Activated CD4-positive, alpha-beta memory T cell treated with anti-CD3 and anti-CD28 coated beads, Interleukin-2, amount 10 ng/mL, durations not matched to agents 7 days and 5 days (primary cell): ENCODE measurements at places on chromosomes 5 and 9.

DNA sequence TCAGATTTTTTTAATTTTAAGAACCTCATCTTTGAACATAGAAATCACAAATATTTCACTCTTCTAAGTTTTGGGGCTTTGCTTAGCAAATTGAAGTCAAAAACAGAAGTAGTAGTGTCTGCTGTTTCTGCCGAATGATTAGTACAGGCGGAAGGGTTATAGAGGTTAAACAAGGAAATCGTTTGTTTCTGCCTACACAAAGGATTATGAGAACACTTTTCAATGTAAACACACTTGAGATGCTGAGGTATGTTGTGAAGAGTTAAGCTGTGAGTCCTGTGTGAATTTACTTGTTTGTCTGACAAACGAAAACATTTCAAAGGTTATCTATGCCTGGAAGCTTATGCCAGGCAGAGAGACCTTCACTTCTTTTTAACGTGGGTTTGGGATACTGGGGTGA lies 224.8 kb downstream of the CETN3 start:
- H3K27ac ChIP-seq: no peak overlapping the region
- H3K4me1 ChIP-seq: no peaks in the 10 kb centered on the region
- H3K36me3 ChIP-seq: no peaks in the 10 kb centered on the region

GRCh38 chr9:33112094-33112493 lies 35.6 kb upstream of the SMU1 start:
- H3K4me3 ChIP-seq: no peak overlapping the region
- no peak overlapping the region for H3K27ac ChIP-seq
- H3K27me3 ChIP-seq: no peaks in the 10 kb centered on the region
- peaks cover 15% of the 10 kb centered on the region for H3K4me1 ChIP-seq
- H3K36me3 ChIP-seq: peaks cover 39% of the 10 kb centered on the region

GRCh38 chr5:57745700-57746651 lies 263.4 kb upstream of the ACTBL2 start:
- no peak overlapping the region for H3K27ac ChIP-seq
- no peaks in the 10 kb centered on the region for H3K36me3 ChIP-seq
- no peaks in the 10 kb centered on the region for H3K4me1 ChIP-seq
- H3K4me3 ChIP-seq: no peak overlapping the region
- H3K27me3 ChIP-seq: peaks cover 5% of the 10 kb centered on the region

DNA sequence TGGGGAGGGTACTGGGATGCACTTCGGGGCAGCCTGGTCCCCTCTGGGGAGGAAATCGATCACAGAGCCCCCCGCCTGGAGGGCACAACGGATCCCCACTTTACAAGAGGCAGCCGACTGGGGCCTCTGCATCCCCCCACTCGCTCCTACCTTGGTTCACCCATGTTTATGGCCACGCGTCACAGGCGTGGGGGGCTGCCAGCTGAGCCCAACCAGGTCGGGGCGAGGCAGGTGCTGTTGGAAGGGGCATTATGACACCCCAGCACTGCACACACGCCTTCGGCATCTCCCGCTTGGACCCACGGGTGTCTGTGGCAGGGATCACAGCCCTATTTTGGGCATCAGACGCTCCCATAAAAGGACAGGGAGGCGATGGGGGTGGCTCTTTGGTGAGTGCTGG lies 14.6 kb downstream of the SOHLH1 start:
- H3K4me1 ChIP-seq: no peaks in the 10 kb centered on the region
- H3K4me3 ChIP-seq: no peak overlapping the region
- no peak for DNase-seq
- no peak overlapping the region for H3K27ac ChIP-seq

- no peaks in the 10 kb centered on the region for H3K4me1 ChIP-seq
- DNase-seq: no peak
- H3K27ac ChIP-seq: no peak overlapping the region
- H3K27me3 ChIP-seq: peaks cover 45% of the 10 kb centered on the region
- H3K36me3 ChIP-seq: no peaks in the 10 kb centered on the region
- no peak overlapping the region for H3K4me3 ChIP-seq
These were observed 24.7 kb upstream of the TBC1D2 start for GRCh38 chr9:98280162-98280561.

DNA sequence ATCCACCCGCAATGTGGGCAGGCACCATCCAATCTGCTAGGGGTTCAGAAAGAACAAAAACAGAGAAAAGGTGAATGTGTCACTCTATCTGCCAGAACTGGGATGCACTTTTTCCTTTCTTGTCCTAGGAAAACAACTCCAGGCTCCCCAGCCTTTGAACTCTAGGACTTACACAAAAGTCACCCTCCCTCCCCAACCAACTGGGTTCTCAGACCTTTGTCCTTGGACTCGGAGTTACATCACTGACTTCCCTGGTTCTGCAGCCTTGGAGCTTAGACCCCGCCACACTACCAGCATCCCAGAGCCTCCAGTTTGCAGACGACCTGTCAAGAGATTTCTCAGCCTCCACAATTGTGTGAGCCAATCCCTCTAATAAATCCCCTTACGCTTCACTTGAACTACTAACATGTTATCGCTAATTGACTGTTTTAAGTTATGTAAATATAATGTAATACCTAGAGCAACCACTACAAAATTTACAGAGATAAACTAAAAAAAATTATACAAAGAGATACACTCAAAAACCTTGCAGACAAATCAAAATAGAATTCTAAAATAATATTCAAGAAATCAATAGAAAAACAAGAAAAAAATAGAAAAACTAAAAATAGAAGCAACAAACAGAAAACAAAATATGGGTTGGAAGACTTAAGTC lies 5.3 kb upstream of the UBLCP1 start:
- H3K4me1 ChIP-seq: peaks cover 14% of the 10 kb centered on the region
- H3K4me3 ChIP-seq: no peak overlapping the region
- H3K27ac ChIP-seq: no peak overlapping the region
- peaks cover 4% of the 10 kb centered on the region for H3K36me3 ChIP-seq
- DNase-seq: no peak
- peaks cover 3% of the 10 kb centered on the region for H3K27me3 ChIP-seq

DNA sequence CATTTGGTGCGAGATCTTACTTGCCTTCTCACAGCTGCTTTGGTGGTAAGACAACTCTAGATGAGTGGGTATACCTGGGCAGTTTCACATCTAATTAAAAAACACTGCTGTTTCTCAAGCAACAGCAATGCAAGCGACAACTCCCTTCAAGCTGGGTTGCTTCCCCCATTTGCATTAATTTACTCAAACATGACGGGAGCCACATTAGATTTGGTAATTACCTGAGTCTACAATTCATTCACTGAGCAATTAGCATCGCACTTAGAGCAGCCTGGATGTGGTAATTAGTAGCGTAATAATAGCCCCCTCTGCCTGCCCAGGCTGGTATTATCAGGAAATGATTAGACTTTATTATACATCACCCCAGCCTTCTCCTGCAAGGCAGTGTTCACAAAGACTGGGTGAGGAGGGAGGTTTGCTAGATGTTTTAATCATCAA lies 73.4 kb downstream of the FBXO38 start:
- no peak overlapping the region for H3K4me3 ChIP-seq
- H3K27ac ChIP-seq: no peak overlapping the region
- DNase-seq: no peak
- H3K36me3 ChIP-seq: no peaks in the 10 kb centered on the region
- peaks cover 15% of the 10 kb centered on the region for H3K27me3 ChIP-seq

DNA sequence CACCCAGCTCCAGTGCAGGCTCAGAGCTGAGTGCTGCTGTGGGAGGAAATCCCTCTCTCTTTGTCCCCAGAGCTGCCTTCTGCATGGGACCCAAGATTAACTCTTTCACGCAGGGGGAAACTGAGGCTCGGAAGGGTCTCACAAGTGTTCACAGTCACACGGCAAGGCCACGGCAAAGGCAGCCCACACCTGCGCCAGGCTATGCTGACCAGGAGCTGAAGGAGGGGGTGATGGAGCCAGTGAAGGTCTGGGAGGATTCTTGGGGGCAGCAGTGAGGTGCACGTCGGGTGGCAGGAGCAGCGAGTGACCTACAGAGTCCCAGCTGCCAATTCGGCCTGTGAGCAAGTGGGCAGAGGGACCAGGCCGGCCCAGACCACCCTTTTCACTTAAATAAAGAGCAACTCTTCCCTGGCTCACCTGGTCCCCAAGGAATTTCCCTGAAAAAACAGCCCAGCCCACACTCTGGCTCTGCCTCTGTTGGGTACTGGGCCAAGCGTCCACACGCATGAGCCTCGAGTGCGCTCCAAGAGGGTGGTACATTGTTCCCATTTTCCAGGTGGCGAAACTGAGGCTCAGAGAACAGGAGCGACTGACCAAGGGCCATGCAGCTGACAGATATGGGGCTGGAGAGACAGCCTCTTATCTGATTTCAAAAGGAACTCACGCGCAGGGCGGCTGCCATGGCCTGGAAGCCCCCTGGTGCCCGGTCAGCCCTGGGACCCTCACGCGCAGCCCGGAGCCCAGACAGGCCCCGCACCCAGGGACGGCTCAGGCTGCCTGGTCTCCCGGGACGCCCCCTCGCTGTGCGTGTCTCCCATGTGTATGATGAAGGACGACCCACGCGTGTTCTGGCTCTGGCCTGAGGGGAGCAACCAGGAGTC lies 28.2 kb downstream of the SARDH start:
- no peak for DNase-seq
- H3K36me3 ChIP-seq: no peaks in the 10 kb centered on the region
- H3K4me1 ChIP-seq: no peaks in the 10 kb centered on the region
- H3K4me3 ChIP-seq: no peak overlapping the region
- H3K27me3 ChIP-seq: no peaks in the 10 kb centered on the region
- no peak overlapping the region for H3K27ac ChIP-seq

GRCh38 chr5:142896325-142897007 lies 126.3 kb downstream of the ARHGAP26 start:
- no peak overlapping the region for H3K27ac ChIP-seq
- no peaks in the 10 kb centered on the region for H3K27me3 ChIP-seq
- H3K36me3 ChIP-seq: no peaks in the 10 kb centered on the region
- H3K4me3 ChIP-seq: no peak overlapping the region
- no peak for DNase-seq

GRCh38 chr5:56829137-56829908 lies 14.0 kb downstream of the MAP3K1 start:
- H3K27ac ChIP-seq: peak overlapping the region; percentile 68
- peak; percentile 62 for DNase-seq
- H3K27me3 ChIP-seq: no peaks in the 10 kb centered on the region
- H3K4me3 ChIP-seq: peak overlapping the region; percentile 66

GRCh38 chr5:17481378-17481777 lies 16.7 kb upstream of the TAF11L2 start:
- H3K4me3 ChIP-seq: no peak overlapping the region
- H3K36me3 ChIP-seq: no peaks in the 10 kb centered on the region
- no peak for DNase-seq
- H3K27ac ChIP-seq: no peak overlapping the region

- H3K27me3 ChIP-seq: peaks cover 5% of the 10 kb centered on the region
- no peak for DNase-seq
- H3K4me3 ChIP-seq: no peak overlapping the region
- H3K27ac ChIP-seq: no peak overlapping the region
- H3K4me1 ChIP-seq: no peaks in the 10 kb centered on the region
- no peaks in the 10 kb centered on the region for H3K36me3 ChIP-seq
These were observed 35.3 kb upstream of the SLIT3 start for GRCh38 chr5:169336242-169336641.

DNA sequence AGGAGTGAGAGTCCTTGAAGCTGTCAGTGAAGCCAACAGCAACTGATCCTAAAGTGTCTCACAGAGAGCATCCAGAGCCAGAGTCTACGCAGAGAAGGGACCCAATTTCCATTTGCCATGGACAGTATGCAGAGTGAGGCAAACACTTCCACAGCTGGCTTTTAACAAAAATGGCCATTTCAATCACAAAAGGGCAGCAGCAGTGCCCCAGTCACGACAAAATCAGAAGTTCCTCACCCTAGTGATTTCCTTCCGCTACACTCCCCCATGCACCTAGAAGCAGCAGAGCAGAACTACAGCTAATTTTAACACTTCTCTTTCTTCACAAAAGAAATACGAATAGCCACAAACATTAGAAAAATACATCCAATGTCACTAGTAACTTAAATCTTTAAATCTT lies 27.9 kb downstream of the FBXW11 start:
- DNase-seq: no peak
- peaks cover 57% of the 10 kb centered on the region for H3K36me3 ChIP-seq
- no peak overlapping the region for H3K4me3 ChIP-seq
- no peak overlapping the region for H3K27ac ChIP-seq
- no peaks in the 10 kb centered on the region for H3K27me3 ChIP-seq
- peaks cover 10% of the 10 kb centered on the region for H3K4me1 ChIP-seq

DNA sequence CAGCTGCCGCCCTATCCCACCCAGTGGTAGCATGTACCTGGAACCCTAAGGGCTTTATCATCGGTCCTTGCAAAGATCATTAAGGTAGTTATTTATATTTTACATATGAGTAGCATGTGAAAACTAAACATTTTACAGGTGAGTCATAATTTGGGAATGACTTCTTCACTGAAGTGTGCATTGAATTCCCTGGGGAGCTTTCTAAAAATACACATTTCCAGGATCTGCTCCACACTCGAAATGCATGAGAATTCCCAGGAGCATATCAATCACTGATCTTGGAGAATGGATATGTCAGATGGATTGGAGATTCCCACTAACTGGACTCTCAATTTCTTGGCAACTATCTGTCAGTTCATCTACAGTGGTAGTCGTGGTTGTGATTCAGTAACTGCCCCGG lies 717.5 kb downstream of the IRX1 start:
- no peaks in the 10 kb centered on the region for H3K36me3 ChIP-seq
- H3K4me1 ChIP-seq: no peaks in the 10 kb centered on the region
- no peak for DNase-seq
- H3K27me3 ChIP-seq: no peaks in the 10 kb centered on the region
- H3K27ac ChIP-seq: no peak overlapping the region

GRCh38 chr9:130117816-130118632 lies 54.2 kb upstream of the NCS1 start:
- DNase-seq: no peak
- H3K36me3 ChIP-seq: peaks cover 23% of the 10 kb centered on the region
- no peak overlapping the region for H3K4me3 ChIP-seq
- no peak overlapping the region for H3K27ac ChIP-seq
- H3K4me1 ChIP-seq: no peaks in the 10 kb centered on the region
- H3K27me3 ChIP-seq: no peaks in the 10 kb centered on the region

DNA sequence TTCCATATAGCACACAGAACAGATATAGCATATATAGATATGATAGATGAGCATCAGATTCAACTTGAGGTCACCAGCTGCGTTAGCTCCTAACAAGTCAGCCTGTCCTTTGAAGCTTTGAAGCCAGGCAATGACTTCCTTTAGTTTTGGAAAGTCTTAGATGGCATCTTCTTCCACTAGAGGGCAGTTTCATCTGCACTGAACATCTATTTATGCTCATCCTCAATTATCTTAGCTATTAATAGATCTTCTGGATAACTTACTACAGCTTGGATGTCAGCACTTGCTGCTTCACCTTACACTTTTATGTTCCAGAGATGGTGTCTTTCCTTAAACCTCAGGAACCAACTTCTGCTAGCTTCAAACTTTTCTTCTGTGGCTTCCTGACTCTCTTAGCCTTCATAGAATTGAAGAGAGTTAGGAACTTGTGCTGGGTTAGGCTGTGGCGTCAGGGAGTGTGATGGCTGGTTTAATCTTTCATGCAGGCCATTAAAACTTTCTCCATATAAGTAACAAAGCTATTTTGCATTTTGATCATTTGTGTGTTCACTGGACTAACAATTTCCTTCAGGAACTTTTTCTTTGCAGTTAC lies 1401.4 kb downstream of the EFNA5 start:
- no peaks in the 10 kb centered on the region for H3K4me1 ChIP-seq
- H3K27me3 ChIP-seq: no peaks in the 10 kb centered on the region
- H3K4me3 ChIP-seq: no peak overlapping the region
- no peak overlapping the region for H3K27ac ChIP-seq
